ENCODE measurements at places on chromosomes 5 and 9. TPM values are rescaled to one million over a fixed set of nuclear protein-coding genes. Genes with fewer than 3 reads are reported as not detected.

DNA sequence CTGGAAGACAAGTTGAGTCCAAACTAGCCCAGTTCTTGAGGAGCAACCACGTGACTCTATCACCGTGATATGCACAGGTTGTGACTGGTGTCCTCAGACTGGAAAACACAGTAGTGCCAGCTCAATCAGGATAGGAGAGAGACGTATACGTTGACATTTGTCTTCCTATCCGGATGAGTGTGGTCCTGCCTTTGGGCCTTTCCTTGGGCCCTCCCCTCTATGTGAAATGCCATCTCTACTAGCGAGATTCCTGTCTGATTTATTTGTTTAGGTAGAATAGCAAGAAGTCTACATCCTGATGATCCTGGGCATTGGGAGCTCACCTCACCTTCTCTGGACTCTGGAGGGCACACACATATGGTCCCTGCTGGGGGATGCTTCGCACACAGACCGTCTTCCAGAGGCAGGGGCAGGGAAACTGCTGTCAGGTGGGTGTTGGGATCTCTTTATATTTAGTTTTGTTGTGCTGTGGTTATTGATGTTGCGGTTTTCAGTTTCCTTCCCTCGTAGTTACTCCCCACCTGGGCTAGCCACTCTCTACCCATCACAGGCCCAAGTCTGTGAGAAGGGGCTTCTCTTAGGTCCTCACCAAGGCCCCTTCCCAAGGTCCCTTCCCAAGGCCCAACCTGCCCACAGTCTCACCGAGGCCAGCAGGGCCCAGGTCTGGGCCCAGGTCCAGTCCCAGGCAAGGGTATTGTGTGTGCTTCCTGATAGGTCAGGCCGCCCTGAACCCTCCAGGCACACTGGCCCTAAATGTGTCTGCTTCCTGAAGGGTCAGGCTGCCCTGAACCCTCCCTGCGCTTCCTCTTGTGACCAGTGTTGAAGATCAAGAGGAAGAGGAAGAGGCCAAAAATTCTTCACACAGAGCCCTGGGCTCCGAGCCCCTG lies 19.0 kb upstream of the SPINK4 start:
- DNase-seq = no peak

DNA sequence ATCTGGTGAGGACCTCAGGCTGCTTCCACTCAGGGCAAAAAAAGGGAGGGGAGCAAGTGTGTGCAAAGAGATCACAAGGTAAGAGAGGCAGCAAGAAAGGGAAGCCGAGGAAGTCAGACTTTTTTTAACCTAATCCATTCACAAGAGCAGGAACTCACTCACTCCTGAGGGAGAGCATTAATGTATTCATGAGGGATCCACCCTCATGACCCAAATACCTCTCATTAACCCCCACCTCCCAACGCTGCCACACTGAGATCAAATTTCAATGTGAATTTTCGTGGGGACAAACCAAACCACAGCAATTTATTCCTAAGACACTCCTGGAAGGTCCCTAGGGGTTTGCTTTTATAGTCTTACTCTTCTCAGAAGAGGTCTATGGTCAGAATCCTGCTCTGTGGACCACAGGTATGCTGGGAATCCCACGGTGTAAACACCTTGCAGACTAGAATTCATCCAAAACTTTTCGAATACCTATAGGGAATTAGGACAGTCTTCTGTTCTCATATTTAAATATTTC lies 108.7 kb downstream of the HSD17B3 start:
- no peak for DNase-seq

DNA sequence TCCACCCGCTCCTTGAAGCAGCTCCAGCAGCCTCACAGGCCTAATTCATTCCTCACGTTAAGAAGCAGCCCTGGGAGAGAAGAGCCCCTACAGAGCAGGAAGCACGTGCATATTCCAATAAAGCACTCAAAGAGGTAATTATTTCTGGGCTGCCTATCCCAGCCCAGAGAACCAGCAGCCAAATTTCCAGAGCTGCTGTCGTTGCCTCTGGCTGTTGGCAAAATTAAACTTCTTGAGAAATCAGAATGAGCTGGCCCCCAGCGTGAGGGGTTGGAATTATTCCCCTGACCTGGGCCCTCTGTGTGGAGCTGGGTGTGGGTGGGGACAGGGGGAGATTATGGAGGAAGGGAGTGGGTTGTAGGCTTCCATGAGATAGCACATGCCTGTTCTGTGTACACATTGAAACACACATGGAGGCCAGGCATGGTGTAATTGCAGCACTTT lies 86.8 kb upstream of the HSPA9 start:
- no peak for DNase-seq

DNA sequence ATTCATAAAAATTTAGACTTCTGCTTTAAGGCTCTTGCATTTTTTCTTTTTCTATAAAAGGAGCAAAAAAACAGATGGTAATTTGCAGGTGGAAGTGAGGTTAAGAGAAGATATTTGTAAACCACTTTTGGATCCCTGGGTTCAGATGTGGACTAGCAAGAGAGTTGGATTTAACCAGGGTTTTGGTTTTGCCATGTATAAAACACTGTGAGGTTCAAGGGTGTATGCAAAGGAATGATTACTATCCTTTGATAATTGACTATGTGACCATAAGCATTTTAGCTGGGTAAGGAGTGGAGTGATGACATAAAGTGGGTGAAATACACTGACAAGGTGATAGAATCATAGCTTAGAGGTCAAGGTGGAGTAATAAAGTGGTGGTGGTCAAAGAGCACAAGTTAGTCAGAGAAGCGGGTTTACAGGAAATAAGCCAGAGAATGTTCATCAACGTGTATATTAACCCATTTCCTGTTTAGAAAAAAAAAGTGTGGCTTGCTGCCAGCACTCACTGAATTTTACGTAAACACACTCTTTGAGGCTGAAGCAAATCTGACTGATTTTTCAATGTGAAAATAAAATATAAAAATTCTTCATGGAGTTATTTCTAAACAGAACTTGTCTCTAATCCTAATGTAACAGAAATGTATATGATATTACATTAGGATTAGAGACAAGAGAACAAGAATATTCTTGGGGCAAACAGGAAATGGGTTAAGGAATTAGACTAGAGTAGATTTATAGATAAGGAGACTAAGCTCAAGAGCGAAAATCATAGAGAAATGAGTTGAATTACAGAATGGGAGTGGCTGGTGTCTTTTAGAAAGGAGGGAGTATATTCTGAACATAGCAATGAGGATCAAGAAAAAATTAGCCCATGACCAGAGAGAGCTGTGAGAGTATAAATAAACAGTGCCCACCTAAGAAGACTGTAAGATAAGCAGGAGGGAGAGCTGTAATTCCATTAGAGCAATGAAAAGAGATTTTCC lies 74.5 kb downstream of the CDKN2A start:
- DNase-seq = peak; percentile 4

GRCh38 chr5:18393565-18394442 lies 759.5 kb downstream of the TAF11L14 start:
- peak; percentile 86 for DNase-seq

- DNase-seq = peak; percentile 92
Measured at GRCh38 chr5:159017786-159018185, 81.9 kb downstream of the EBF1 start.

ZNF883 gene
- 2.9 TPM for polyA plus RNA-seq

SPINK7 gene
- polyA plus RNA-seq = 1.8 TPM

CCDC180 gene
- 3.8 TPM for polyA plus RNA-seq

STK10 gene
- 7.2 TPM for polyA plus RNA-seq
